Stimulated activated CD8-positive, alpha-beta memory T cell treated with anti-CD3 and anti-CD28 coated beads, Interleukin-4, amount 100 ng/mL, for 48 hours (primary cell): ENCODE measurements at places on chromosomes 1 and 21.
A peak's percentile ranks its signal among the peaks of the same experiment; 100 is the strongest.

DNA sequence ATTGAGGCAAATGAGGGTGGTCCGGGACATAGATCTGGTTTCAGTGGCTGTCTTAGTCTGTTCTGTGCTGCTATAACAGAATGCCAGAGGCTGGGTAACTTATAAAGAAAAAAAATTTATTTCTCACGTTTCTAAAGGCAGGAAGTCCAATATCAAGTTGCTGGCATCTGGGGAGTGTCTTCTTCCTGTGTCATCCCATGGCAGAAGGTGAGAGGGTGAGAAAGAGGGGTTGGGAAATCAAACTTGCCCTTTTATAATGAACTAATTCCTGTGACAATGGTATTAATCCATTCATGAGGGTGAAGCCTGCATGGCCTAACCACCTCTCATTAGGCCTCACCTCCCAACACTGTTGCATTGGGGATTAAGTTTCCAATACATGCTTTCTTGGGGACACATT lies 3.7 kb upstream of the FGGY start:
- no peak for DNase-seq

GRCh38 chr1:164769486-164770130 lies 210.6 kb downstream of the PBX1 start:
- no peak for DNase-seq

DNA sequence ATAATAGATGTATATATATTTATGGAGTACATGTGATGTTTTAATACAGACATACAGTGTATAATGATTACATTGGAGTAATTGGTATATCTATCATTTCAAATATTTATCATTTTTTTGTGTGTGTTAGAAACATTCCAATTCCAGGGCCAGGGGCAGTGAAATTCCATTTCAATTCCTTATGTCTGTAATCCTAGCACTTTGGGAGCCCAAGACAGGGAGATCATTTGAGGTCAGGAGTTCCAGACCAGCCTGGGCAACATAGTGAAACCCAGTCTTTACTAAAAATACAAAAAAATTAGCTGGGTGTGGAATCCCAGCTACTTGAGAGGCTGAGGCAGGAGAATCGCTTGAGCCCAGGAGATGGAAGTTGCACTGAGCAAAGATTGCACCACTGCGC lies 30.4 kb upstream of the PDC start:
- DNase-seq, result no peak

DNA sequence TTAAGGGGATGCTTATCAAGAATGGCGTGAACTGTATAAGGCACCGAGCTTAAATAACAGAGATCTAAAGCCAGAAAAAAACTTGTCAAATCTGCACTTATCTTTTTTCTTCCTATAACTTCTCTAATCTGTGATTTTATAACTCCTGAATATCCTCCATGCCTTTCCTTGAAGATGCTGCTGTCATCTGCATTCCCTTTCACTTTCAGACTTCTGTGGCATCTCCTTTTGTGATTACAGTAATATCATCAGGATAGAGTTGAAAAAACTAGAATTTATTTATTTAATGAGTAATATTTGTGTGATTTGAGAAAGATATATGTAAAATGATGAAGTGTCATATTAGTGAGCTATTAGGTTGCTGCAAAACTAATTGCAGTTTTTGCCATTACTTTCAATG lies 357.8 kb upstream of the PTBP2 start:
- no peak for DNase-seq

GRCh38 chr1:25197235-25197975 lies 34.9 kb downstream of the SYF2 start:
- no peak for DNase-seq

DNA sequence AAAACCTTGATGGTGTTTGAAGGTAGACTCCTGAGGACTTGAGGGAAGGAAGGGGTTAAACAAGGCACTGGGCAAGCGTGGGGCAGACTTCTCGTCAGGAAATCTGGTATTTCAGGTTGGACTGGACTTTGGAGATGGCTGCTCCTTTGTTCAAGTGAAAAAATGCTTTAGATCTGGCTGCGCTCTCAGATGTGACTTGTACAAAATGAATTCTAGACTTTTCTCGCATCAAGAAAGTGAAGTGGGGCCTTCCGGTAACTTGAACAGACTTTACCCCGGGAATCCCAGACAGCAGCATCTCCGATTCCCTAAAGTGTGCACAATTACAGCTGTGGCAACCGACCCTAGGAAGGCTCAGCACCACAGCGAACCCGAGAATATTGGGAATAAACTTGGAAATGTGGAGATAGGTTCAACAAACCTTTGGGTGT lies 44.3 kb upstream of the ERRFI1 start:
- no peak for DNase-seq

DNA sequence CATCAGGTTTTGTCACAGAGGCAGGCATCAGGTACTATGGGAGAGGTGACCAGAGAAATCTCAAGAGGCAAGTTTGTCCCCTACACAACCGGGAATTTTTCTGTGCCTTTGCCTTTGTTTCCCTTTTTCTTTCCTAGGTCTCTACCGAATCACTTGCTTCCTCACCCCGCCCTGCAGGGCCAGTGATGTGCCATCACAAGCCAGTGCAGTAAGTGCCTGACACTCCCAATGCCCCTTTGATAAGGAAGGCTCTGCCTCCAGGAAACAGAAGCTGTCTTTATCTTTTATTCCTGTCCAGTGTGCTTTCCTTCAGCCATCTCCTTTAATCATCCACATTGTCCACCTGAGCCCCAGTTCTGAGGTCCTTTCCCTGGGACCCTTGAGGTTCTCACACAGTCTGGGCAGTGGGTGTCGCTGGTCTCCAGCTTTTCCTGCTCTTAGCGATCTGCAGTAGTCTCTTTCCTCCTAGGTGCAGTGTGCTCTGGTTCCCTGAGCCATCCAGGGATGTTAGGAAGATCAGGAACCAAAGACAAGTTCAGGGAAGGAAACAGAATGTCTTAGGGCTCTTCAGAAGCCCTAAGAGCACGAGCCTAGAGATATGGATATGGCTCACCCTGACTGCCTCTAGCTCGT lies 36.6 kb downstream of the GJA5 start:
- DNase-seq, result peak; percentile 28

- peak; percentile 74 for DNase-seq
Measured at GRCh38 chr21:27700974-27701614, 734.2 kb upstream of the ADAMTS5 start.

- DNase-seq, result no peak
Measured at GRCh38 chr1:62210960-62211359, 16.3 kb downstream of the L1TD1 start.

- DNase-seq, result no peak
Measured at GRCh38 chr1:235907187-235907896, 40.6 kb upstream of the LYST start.

DNA sequence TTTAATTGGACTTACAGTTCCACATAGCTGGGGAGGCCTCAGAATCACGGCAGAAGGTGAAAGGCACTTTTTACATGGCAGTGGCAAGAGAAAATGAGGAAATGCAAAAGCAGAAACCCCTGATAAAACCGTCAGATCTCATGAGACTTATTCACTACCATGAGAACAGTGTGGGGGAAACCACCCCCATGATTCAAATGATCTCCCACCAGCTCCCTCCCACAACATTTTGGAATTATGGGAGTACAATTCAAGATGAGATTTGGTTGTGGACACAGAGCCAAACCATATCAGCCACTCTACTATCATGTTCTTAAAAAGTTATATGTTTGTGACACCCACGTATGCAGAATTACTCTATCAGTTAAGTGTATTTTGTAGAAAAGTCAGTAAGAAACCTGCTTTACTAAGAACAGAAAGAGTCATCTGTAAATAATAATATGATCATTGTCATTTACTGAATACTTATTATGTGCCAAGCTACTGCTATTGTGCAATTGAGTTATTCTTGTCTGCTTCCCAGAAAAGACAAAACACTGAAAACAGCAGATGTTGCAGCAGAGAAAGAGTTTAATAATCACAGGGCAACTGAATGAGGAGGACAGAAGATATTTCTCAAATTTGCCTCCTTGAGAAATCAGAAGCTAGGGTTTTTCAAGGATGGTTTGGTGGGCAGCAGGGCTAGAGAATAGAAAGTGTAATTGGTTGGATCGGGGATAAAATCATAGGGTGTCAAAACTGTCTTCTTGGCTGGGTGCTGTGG lies 207.7 kb upstream of the FGGY start:
- no peak for DNase-seq

GRCh38 chr1:9121496-9122409 lies 7.1 kb downstream of the GPR157 start:
- DNase-seq, result peak; percentile 48

DNA sequence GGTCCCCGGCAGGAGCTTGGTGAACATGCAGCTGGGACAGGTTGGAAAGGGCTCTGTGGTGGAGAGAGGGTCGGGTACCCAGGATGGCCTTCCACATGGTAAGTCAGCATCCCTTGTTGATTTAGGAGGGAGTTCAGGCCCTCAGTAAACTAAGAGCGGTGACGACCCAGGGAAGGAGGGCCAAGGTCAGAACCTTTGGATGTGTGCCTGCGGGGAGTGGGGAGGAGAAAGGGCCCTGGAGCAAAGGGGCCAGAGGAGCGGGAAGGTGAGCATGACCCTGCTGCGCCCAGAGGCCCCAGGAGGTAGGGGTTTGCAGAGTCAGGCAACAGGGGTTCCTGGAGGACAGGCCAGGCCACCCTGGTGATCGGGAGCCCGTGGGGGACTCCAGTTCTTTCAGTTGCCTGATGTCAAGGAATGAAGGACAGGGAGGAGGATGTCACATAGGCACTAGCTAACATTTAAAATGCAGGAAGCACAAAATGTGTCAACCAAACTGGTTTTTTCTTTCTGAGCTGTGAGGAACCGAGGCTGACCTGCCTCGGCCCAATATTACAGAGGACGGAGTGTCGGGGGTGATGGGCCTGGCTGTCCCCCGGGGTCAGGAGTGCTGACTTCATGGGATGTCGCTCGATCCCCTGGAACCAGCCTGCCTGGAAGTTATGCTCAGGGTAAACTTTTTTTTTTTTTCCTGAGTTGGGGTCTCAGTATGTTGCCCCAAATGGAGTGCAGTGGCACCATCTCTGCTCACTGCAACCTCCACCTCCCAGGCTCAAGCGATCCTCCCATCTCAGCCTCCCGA lies 117.4 kb upstream of the SLC45A1 start:
- DNase-seq, result no peak

DNA sequence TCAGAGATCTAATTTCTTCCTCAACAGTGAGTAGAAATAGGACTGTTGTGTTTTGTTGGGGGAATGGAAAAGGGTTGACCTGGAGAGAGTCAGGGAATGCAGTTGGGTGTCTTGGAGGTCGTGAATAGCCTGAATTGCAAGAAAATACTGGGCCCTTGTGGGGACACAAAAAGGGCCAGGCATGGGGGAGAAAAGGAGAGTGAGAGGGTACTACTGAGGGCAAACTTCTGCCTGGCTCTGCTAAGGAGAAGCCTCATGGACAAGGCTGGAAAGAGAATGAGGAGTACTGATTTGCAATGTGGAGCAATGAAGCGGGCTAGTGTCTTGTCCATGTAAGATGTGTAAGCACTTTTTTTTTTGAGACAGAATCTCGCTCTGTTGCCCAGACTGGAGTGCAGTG lies 96.2 kb upstream of the IRF2BP2 start:
- no peak for DNase-seq

DNA sequence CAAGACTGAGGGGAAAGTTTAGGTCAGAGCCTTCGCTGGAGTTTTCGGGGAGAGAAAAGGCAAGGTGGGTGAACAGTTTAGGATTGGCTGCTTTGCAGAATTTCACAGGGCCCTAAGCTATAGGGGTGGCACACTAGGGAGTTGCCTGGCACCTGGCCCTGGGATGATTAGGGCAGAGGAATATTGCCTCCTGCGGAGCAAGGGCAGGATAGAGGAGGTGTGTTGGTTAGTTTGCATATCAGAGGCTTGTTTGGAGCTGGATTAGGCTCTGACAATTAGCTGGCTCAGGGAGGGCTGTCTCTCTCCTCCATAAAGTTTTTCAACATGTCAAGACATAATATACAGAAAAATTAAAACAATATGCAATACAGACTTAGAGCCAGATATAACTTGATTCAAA lies 436.4 kb downstream of the DISC1 start:
- DNase-seq, result no peak

- DNase-seq, result no peak
Measured at GRCh38 chr1:100995198-100995988, 30.2 kb downstream of the DPH5 start.

- DNase-seq, result no peak
Measured at GRCh38 chr1:204384636-204385352, 25.1 kb upstream of the PLEKHA6 start.

GRCh38 chr1:212254853-212255363 lies 30.3 kb upstream of the PPP2R5A start:
- no peak for DNase-seq

DNA sequence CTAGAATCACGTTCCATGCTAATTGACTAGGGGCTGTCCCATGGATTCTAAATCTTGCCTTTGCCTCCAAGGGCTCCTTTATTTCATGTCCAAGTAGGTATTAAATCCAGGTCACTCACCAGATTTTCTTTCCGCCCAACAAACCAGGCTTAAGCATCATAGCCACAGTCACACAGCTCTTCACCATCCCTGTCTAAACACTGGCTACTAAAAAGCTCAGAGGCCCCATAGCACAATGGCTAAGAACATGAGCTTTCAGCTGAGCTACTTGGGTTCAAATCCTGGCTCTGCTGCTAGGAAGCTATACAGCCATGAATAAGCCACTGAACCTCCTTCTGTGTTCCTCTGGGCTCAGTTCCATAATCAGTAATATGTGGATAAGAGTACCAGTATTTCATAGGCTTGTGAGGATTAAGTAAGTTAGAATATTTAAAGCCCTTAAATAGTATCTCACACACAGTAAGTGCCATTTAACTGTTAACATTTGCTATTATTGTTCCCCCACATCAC lies 277.2 kb upstream of the GJB5 start:
- no peak for DNase-seq

DNA sequence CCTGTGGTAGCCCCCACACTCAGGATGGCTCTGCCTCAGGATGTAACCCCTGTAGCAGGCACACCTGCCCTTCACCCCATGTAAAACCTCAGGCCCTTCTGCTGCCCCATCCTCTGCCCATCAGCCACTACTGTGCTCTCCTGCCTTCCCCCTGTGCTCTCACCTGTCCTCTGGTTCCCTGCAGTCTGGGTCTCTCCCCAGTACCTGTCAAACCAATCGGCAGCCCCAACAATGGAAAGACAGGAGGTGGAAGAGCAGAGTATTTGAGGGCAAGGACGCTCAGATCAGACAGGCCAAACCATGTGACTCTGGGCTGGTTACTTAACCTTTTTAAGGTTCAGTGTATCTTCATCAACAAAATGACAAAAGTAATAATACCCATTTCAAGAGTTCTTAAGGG lies 30.9 kb downstream of the SMIM12 start:
- DNase-seq, result no peak

GRCh38 chr21:35525443-35525842 lies 476.3 kb upstream of the RUNX1 start:
- no peak for DNase-seq

- DNase-seq, result no peak
Measured at GRCh38 chr1:31936278-31936980, 1.7 kb downstream of the PTP4A2 start.

- no peak for DNase-seq
Measured at GRCh38 chr1:2363847-2364513, 27.4 kb downstream of the MORN1 start.
